Hematopoietic multipotent progenitor cell (in vitro differentiated cells): ENCODE measurements at places on chromosomes 6 and 20. TPM values are rescaled to one million over a fixed set of nuclear protein-coding genes. Genes with fewer than 3 reads are reported as not detected.

SLC35A1 gene
- 10.5 TPM for total RNA-seq

TRIM15 gene
- not detected for total RNA-seq

NANP gene
- total RNA-seq, result 1.9 TPM

EPHA7 gene
- total RNA-seq, result not detected

GRCh38 chr6:115873901-115874300 lies 186.8 kb downstream of the FRK start:
- no peak for DNase-seq

GRCh38 chr6:17225767-17226630 lies 55.2 kb upstream of the RBM24 start:
- no peak for DNase-seq
